ENCODE measurements at places on chromosomes 4 and X. TPM values are rescaled to one million over a fixed set of nuclear protein-coding genes. Genes with fewer than 3 reads are reported as not detected.

- H3K4me3 ChIP-seq, result no peak overlapping the region
- H3K27me3 ChIP-seq, result no peaks in the 10 kb centered on the region
- no peak overlapping the region for H3K27ac ChIP-seq
Measured at GRCh38 chr4:74189331-74190043, 31.6 kb downstream of the MTHFD2L start.

DNA sequence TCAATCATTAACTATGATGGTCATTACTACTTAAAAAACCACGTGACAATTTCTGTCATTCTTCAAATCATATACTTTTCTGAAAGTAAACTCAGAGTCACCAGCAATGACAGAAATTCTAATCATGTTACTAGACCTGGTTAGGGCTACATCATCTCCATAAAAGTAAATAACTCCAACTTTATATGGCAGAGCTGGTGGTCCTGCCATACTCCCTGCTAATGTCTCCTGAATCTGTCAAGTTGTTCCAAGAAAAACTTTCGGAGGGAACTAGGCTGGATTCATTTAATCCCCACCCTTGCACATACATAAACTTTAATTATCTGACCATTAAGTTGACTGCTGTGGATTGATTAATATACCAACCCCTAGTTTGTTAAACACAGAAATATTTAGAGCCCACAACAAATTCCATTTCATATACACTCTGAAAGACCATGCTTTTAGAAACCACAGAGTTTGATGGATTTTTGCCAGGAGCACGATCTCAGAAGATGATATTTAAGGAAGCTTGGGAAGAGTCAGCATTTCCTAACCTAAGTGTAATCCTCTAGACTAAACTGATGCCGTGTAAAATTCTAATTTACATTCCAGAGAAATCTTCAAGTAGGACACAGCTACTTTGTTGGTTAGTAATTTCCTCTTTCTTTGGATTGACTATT, 577.0 kb downstream of the FAT4 start:
- H3K27me3 ChIP-seq, result no peaks in the 10 kb centered on the region
- DNase-seq, result no peak
- no peaks in the 10 kb centered on the region for H3K36me3 ChIP-seq
- H3K27ac ChIP-seq, result no peak overlapping the region

DNA sequence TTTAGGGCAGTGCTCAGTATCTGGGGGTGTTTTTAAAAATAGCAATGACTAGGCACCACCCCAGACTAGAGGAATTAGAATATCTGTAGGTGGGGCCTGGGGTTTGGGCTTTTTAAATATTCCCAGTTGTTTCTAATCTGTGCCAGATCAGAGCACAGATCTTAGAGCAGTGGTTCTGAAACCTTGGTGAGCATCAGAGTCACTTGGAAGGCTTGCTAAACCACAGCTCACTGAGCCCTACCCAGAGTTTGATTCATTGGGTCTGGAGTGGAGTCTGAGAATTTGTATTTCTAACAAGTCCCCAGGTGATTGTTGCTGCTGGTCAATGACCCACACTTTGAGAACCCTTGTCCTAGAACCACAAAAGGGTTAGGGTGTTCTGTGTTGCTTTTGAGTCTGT, 16.7 kb downstream of the HADH start:
- peaks cover 13% of the 10 kb centered on the region for H3K4me1 ChIP-seq
- DNase-seq, result no peak
- no peak overlapping the region for H3K27ac ChIP-seq
- peaks cover 10% of the 10 kb centered on the region for H3K36me3 ChIP-seq
- H3K27me3 ChIP-seq, result no peaks in the 10 kb centered on the region

DNA sequence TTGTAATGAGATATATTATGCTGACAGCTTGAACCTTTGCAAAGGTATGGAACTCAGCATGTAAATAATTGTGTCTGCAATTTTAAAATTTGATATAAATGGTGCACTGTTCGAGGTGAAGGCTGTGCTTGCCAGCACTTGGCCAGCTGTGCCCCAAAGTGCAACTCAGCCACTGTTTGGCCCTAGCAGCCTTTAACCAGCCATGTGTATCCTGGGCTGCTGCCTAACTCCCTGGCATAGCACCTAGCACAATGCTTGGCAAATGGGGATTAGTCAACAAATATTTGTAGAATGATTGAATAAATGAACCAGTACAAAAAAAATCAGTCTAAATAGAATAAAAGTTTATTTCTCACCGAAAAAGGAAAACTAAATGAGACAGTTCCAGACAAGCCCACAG, 83.8 kb upstream of the ZIC3 start:
- no peaks in the 10 kb centered on the region for H3K4me1 ChIP-seq
- DNase-seq, result no peak
- H3K4me3 ChIP-seq, result no peak overlapping the region
- no peak overlapping the region for H3K27ac ChIP-seq
- H3K36me3 ChIP-seq, result no peaks in the 10 kb centered on the region

The FANCB gene
- 10.0 TPM for total RNA-seq

The MAGEB3 gene
- total RNA-seq, result not detected

The MEPE gene
- not detected for total RNA-seq

The DIPK2B gene
- not detected for total RNA-seq

Data from Karpas-422 (cell line).